Activated T-helper 1 cell treated with anti-CD3 and anti-CD28 coated beads, Interleukin-2, amount 50 U/mL, for 16 hours (primary cell): ENCODE measurements at places on chromosomes 5 and 9.

- DNase-seq, result no peak
Observed at GRCh38 chr5:100299261-100299660, 235.9 kb upstream of the FAM174A start.

- DNase-seq, result no peak
Observed at GRCh38 chr5:32044434-32044833, 129.7 kb downstream of the GOLPH3 start.

DNA sequence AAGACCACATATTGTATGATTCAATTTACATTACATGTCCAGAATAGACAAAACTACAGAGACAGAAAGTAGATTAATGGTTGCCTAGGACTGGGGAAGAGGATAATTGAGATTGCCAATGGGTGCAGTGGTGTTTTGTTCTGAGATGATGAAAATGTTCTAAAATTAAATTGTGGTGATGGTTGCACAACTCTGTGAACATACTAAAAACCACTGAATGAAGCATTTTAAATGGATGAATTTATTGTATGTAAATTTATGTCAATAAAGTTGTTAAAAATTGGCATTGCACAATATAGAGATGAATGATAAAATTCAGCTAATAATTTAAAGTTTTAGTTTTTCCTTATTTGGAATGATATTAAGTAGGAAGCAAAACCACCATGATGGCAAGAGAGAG, 109.5 kb upstream of the NR4A3 start:
- DNase-seq, result no peak

DNA sequence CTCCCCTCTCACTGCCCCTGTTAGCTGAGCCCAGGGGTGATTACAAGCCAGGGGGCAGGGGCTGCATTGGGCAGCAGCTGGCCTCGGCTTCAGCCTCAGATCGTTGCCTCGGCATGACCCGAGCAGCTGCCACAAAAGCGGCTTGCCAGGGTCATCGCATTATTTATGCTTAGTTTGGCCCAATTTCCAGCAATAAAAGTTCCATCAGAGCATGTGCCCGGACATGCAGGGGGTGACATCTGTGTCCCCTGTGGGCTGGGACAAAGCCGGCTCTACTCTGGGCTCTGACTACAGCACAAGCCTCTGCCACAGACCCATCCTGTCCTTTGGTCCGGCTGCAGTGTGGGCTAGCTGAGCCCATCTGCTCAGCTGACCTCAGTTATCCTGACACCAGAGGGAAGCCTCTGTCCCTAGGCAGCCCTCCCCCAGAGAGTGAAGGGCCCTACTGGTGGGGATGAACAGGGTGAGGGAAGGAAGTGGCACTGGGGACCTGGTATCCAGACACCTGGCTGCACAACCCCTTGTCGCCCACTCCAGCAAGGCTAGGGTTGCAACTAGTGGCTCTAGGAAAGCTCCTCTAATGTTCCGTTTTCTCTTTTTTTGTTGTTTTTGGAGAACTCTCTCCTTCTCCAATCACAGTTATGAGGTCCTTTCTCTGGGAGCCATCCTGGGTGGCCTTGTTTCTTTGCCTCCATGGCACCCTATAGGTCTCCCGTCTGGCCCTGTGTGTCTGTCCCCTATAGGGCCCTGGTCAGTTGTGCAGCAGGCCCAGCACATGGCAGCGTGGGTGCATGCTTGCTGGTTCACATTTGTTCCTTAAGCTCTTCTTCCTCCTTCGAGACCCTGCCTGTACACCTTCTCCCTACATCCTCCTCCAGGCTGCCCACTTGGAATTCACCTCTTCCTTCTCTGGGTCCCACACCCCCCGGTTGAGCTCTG, 13.3 kb upstream of the GADD45G start:
- no peak for DNase-seq

GRCh38 chr5:134175921-134176510, 734 bp downstream of the SKP1 start:
- DNase-seq, result no peak

- no peak for DNase-seq
Observed at GRCh38 chr9:121026260-121026691, 23.8 kb downstream of the C5 start.

DNA sequence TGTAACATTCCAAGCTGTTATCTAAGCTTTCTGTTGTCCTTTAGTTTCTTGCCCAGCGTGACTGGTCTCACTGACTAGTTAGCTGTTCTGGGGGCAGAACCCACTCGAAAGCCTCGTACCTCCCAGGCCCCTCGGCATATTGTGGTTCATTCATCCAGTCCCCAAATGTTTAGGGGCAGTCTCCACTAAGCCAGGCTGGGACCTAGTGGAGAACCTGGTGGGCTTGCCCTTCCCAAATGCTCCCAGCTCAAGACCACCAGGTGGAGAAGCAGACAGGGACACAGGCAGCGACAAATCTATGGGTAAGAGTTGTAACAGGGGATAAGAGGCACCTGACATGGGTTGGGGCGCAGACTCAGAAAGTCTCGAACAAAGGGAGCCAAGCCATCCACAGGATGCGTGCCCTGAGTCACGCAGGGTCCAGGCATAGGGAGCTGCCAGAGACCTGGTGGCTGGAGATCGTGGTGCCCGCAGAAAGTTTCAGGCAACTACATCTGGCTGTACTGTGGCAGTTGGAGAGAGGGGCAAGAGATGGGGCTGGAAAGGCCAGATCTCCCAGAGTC, 851 bp upstream of the EEIG1 start:
- no peak for DNase-seq

DNA sequence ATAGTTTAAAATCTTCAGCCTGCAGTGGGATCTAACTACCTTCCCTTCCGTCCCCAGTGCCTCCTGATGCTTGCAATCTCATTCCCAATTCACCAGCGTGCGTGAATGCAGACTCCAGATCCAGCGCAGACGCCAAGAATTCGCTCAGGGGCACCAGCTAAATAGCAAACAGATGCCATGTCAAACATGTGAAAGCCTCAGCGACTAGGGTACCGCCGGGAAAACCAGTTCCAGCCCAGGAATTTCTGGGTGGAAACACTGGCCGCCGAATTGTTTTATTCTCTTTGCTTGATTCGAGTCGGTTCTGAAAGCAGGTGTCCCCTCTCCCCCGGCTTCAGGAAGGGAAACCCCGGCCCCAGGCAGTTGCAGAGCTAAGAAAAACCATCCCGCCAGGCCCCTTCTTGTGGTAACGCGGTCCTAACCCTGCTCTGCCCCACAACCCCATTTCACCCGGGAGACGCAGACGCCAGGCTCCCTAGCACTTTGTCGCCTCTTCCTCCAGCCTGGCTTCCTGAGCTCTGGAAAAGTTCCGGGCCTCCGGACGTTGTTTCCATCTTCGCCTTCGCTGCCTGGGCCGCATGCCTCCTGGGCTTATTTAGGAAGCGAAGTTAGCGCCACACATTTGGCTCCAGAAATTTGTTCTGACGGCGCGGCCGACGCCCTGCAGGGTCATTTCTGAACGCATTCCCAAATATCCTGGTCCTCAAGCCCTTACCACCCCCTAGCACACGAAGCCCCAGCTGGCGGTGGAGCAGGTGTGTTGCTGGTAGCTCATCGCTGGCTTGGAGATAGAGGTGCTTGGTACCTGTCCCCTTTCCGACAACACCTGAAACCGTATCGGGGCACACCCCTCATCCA, 665 bp upstream of the LVRN start:
- no peak for DNase-seq

DNA sequence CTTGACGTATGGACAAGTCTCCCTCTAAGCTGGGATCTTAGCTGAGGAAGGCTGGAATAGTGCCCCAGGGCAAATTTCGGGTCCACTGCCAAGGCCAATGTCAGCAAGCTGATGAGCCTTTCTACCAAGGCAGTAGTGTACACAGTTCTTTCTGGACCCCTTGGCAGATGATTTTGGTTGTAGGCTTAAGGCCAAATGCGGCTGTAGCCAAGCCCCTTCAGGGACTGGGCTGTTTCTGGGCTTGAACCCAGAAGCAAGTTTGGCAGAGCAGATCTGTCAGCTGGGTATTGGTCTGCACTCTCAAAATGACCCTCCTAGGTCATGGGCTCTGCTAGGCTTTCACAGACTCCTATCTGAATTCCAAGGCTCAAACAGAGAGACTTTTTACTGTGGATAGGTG, 121.6 kb downstream of the ADAMTSL1 start:
- DNase-seq, result no peak

DNA sequence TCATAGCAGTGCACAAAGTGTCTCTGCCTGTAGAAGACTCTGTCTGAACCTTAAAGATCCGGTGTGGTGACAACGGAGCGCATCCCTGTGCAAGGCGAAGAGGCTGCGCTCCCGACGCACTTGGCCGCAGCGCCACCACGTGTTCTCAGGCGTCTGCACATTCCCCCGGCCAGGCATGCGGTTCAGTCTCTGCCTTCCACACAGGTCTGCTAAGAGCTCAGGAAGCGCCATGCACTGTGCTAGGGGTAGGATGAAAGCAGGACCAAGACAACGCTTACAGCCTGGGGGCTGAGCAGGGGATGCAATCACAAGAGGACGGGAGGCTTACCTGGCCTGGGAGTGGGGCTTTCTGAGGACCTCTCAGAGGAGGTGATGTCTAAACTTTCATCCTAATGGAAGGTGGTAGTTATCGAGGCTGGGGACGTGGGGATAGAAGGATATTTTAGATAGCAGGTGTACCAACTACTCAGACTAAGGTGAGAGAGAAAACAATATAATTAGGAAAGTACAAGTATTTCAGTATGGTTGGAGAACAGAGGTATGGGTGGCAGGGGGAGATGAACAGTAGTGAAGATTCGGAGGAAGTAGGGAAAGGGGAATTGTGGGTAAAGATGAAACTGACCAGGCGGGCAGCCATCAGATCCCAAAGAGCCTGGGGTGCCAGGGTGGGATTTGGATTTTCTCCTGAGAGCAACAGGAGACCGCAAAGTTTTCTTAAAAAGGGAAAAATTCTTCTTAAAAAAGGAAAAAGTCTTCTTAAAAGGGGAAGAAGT, 13.3 kb downstream of the CAPSL start:
- DNase-seq, result peak; percentile 63

GRCh38 chr5:179276838-179277395, 68.3 kb downstream of the ADAMTS2 start:
- DNase-seq, result no peak

- no peak for DNase-seq
Observed at GRCh38 chr5:38867416-38867815, 21.6 kb downstream of the OSMR start.

GRCh38 chr9:131704988-131705387, 34.9 kb downstream of the RAPGEF1 start:
- no peak for DNase-seq

- peak; percentile 17 for DNase-seq
Observed at GRCh38 chr5:40240111-40240510, 439.6 kb upstream of the PTGER4 start.

GRCh38 chr9:127033061-127033460, 89.4 kb downstream of the ANGPTL2 start:
- no peak for DNase-seq

DNA sequence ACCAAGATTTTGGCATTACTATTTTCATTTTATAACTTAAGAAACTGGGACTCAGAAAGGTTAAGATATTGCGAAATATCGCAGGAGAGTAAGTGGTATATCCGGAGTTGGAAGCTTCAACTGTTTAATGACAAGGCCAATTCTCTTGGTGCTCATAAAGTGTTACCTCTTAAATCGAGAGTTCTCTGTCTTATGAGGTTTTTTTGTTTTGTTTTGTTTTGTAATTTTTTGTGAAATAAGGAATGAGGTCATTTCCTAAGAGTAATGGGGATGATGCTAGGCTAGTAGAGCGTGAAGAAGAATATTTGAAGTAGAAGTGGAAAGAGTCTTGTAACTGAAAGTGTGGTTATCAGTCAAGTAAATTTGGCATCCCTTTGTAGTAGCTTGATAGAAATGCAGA, 183.2 kb upstream of the DAB2 start:
- DNase-seq, result no peak

GRCh38 chr5:167839065-167839464, 452.4 kb upstream of the WWC1 start:
- DNase-seq, result no peak

- no peak for DNase-seq
Observed at GRCh38 chr9:113602126-113603047, 138.9 kb downstream of the RGS3 start.

GRCh38 chr5:89338935-89339334, 456.0 kb upstream of the MEF2C start:
- DNase-seq, result no peak

DNA sequence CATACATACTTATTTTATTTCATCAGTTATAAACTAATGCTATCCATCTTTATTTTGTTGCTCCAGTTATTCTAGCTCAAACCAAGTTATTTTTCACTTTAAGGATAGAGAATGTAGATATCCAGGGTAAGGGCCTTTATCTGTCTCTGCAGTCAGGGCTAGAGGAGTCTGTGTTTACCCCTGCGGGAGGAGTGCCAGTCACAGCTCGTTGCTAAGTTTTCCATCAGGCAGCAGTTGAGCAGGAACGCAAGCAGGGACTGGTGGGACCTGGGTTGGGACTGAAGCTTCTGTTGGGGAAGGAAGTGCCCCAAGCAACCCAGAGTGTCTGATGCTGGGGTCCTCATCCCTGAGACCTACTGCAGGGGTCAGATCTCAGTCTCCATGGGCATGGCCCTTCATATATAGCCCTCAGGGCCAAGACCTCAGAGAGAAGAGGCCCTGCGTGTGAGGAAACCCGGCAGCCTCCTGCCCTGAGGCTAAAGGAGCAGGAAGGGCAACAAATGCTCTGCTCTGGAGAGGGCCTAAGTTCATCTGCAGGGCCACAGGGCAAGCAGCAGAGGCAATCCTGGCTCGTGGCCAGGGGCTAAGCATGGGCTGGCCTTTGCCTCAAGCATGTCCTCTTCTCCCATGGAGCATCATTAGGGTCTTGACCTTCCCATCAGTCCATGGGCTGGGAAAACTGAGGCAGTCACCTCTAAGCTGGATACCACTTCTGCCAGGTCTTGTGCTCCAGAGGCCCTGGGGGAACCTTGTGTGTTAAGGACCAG, 6.6 kb downstream of the SLC22A4 start:
- DNase-seq, result no peak

GRCh38 chr9:96605328-96605727, 14.3 kb downstream of the CDC14B start:
- no peak for DNase-seq

DNA sequence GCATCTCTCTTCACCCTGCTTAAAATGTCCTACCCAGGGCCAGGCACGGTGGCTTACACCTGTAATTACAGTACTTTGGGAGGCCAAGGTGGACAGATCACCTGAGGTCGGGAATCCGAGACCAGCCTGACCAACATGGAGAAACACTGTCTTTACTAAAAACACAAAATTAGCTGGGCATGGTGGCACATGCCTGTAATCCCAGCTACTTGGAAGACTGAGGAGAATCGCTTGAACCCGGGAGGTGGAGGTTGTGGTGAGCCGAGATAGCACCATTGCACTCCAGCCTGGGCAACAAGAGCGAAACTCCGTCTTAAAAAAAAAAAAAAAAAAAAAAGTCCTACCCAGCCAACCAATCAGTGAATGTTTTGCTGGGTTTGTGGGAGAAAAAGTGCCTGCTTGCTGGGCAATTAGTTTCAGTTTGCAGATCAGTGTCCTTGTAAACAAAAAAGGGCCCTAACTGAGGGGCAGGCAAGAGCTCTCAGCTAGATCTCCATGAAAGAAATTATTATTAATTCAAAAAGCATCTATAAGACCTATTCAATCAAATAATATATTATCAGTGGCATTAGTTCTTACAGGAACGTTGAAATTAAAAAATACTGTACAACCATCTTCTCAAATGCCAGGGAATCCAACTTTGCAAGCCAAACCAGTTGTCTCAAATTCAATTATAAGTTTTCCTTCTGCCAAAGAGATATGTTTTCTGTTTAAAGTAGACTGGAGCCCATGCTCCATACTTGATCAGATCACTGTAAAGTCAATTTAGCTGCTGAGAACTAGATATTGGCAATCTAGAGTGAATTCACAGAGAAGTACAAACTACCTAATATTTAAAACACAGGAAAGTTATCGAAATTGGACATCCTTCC, 3.9 kb downstream of the MEGF9 start:
- DNase-seq, result no peak
